A549 treated with RU486 at 1 μM for 4 hours (cell line): ENCODE measurements at places on chromosomes 4 and X. TPM values are rescaled to one million over a fixed set of nuclear protein-coding genes. Genes with fewer than 3 reads are reported as not detected.

Gene HSD17B13
- 0.06 to 0.07 TPM in 2 of 5 replicates, not detected in the others for total RNA-seq

Gene SPATA18
- total RNA-seq = 3.1 to 4.6 TPM (median 4.0 TPM) in 5 replicates

Gene FOXO4
- total RNA-seq = 0.87 to 2.2 TPM (median 1.3 TPM) in 5 replicates

Gene KLB
- 0.06 to 0.18 TPM (median 0.13 TPM) in 5 replicates for total RNA-seq

Gene CETN2
- 52.9 to 93.9 TPM (median 72.5 TPM) in 5 replicates for total RNA-seq

Gene DMRTC1
- not detected in 5 replicates for total RNA-seq

Gene SH2D1A
- not detected in 5 replicates for total RNA-seq

Gene DUSP21
- total RNA-seq = not detected in 5 replicates

Gene GYPE
- not detected in 5 replicates for total RNA-seq

Gene ATP1B4
- total RNA-seq = not detected in 5 replicates

Gene MAGEC3
- not detected in 5 replicates for total RNA-seq

Gene PPP1R2C
- not detected in 5 replicates for total RNA-seq

Gene AMTN
- 0.13 TPM in 1 of 5 replicates, not detected in the others for total RNA-seq

Gene CORIN
- 0.02 TPM in 1 of 5 replicates, not detected in the others for total RNA-seq

Gene NAP1L3
- 0.30 to 0.67 TPM (median 0.43 TPM) in 5 replicates for total RNA-seq

Gene NR3C2
- 0.05 TPM in 1 of 5 replicates, not detected in the others for total RNA-seq

Gene PSAPL1
- total RNA-seq = 0.03 to 0.13 TPM (median 0.08 TPM) in 5 replicates

Gene GLRA2
- not detected in 5 replicates for total RNA-seq

Gene ATP2B3
- total RNA-seq = 0.06 to 0.15 TPM (median 0.10 TPM) in 4 of 5 replicates, not detected in the other

Gene TFE3
- 47.1 to 58.0 TPM (median 56.5 TPM) in 5 replicates for total RNA-seq

Gene GPAT3
- total RNA-seq = 37.8 to 51.1 TPM (median 48.3 TPM) in 5 replicates

Gene UGT2A1
- not detected in 5 replicates for total RNA-seq

Gene BBS12
- 1.9 to 3.5 TPM (median 3.2 TPM) in 5 replicates for total RNA-seq

Gene PPP2R2C
- 28.1 to 37.9 TPM (median 35.6 TPM) in 5 replicates for total RNA-seq

Gene MAD2L1
- total RNA-seq = 49.4 to 88.8 TPM (median 56.7 TPM) in 5 replicates

Gene TMPRSS11F
- not detected in 5 replicates for total RNA-seq

Gene PHOX2B
- not detected in 5 replicates for total RNA-seq

Gene GUCY1B1
- total RNA-seq = 0.16 to 0.40 TPM (median 0.27 TPM) in 5 replicates

Gene C4orf51
- total RNA-seq = not detected in 5 replicates

Gene GPR143
- total RNA-seq = 0.16 to 0.33 TPM (median 0.27 TPM) in 4 of 5 replicates, not detected in the other

Gene MID1
- 34.5 to 52.3 TPM (median 46.3 TPM) in 5 replicates for total RNA-seq

Gene SSX2B
- total RNA-seq = not detected in 5 replicates

Gene DOCK11
- 3.8 to 7.9 TPM (median 6.6 TPM) in 5 replicates for total RNA-seq

Gene IL3RA
- total RNA-seq = 0.15 to 0.30 TPM (median 0.21 TPM) in 5 replicates

Gene ART3
- not detected in 5 replicates for total RNA-seq

Gene OPHN1
- 1.4 to 1.7 TPM (median 1.5 TPM) in 5 replicates for total RNA-seq

Gene SLC6A8
- 8.8 to 12.5 TPM (median 9.8 TPM) in 5 replicates for total RNA-seq

Gene GAGE12F
- total RNA-seq = not detected in 5 replicates

Gene DDX53
- total RNA-seq = not detected in 5 replicates

Gene GPRASP3
- 2.0 to 4.6 TPM (median 3.5 TPM) in 5 replicates for total RNA-seq

Gene ABCG2
- total RNA-seq = 18.4 to 22.9 TPM (median 22.2 TPM) in 5 replicates

Gene NAP1L2
- 0.86 to 1.4 TPM (median 1.2 TPM) in 5 replicates for total RNA-seq

Gene TET2
- total RNA-seq = 1.3 to 2.3 TPM (median 2.2 TPM) in 5 replicates
